ENCODE measurements at places on chromosomes 4 and X. TPM values are rescaled to one million over a fixed set of nuclear protein-coding genes. Genes with fewer than 3 reads are reported as not detected.

DNA sequence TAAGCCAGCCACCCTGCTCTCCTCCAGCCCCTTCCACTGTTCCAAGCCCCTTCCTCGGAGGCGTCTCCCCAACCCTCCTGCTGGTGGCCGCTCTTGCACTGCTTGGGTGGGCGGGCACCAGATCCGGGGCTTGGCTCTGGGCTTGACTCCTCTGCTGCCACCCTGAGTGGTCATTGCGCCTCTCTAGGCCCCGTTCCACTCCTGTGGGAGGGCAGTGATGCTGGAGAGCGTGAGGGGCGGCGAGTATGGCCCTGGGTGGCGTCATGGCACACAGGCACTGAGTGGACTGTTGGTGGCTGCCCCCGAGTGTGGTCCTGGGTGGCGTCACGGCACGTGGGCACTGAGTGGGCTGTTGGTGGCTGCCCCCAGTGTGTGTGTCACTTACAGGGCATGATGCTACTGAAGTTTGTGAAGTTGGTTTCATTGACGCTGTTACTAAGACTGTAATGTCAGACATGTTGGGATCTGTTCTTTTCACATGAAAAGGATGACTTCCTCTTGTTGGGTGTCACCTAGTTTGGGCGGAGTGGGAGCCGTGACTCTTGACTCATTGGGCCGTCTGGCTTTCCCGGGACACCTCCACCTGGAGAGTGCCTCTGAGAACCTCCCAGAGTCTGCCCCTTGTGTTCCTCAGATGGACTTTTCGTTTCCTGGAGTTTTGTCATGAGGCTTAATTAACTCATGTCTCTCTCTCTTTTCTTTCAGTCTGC lies 55.9 kb upstream of the HGFAC start:
- peak; percentile 43 for DNase-seq

- DNase-seq = no peak
These were observed 547.5 kb downstream of the TRAM1L1 start for GRCh38 chr4:116537828-116538227.

DNA sequence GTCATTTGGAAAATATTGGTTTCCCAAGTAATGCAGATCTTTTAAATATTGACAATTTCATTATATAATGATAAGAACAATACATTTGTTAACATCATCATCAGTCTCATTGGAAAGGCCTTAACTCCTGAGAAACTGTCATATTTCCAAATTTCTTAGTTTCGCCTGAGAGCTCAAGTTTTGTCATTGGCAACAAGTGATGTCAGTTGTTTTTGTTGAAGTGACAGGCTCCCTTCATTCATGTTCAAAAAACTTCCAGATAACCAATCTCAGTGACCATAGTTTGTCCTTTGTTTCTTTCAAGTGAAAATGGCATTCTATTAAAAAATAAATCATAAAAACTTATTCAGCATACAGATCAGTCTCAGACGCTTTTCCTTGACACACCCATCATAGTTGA lies 71.8 kb downstream of the HMGB2 start:
- no peak for DNase-seq

DNA sequence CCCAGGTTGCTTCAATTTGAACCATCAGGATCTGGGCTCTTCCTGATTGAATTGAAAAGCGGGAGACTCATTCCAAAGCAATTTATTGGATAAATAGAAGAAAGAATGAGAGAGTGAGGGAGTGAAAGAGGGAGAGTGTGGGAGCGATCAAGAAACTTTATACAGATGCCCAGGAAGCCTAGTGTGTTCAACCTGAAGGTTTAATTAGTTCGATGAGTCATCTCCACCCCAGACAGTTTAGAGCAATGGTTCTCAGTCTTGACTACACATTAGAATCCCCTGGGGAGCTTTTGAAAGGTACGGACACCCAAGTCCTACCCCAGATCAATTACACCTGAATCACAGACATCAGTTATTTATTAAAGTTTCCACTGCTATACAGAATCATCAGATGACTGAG lies 61.5 kb downstream of the GEMIN8 start:
- no peak for DNase-seq

GRCh38 chrX:133574716-133575115 lies 159.4 kb upstream of the GPC4 start:
- peak; percentile 78 for DNase-seq

GRCh38 chr4:165384598-165384997 lies 5.8 kb downstream of the CPE start:
- DNase-seq = peak; percentile 52

DNA sequence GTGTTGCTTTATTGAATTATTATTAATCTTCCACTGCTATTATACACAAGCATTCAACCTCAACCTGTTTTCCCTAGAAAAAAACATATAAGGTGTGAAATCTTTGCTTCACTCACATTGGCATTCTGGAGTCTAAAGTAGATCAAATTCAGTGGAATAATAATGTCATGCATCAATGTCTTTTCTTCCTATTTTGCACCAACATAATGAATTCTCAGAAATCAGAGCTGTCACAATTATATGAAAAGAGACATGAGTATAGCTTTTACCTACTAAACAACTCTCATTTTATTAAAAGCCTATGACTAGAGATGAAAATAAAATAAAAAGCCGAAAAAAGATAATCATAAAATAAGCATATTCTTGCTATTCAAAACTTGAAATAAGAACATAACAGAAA lies 96.3 kb upstream of the QRFPR start:
- DNase-seq = no peak

GRCh38 chr4:75338352-75338880 lies 175.8 kb downstream of the RCHY1 start:
- DNase-seq = no peak

DNA sequence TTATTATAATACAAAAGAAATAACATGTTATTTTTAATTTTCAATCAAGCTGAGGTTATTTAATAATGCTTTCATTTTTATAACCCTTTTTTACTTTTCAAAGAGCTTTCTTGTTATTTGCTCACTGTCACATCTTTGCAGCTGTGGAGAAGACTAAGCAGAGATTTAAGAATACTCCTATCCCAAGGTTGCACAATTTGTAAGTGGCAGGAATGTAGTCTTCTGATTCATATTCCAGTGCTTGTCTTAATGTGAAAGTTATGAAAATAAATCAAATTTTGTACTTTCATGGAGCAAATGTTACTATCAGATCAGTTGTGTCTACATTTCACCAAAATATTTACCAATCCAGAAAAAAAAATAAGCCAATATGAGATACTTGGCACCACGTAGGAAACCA lies 86.6 kb downstream of the DDIT4L start:
- no peak for DNase-seq

DNA sequence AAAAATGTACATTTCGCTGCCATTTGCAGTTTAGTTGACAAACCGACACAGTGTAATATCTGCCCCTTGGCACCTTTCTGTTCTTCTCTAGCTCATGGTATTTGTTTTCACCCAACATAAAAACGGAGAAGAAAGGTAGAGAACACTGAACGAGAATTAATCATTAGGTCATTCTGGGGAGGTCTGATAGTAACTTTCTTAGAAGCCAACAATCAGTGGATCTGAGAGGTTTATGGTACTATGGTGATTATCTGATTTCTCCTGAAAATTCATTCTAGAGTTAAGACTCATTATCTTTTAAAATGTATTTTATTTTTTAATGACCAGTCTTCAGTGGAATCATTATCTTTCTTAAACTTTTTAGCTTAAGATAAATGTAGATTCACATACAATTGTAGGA lies 8.5 kb downstream of the RAPGEF2 start:
- DNase-seq = no peak

DNA sequence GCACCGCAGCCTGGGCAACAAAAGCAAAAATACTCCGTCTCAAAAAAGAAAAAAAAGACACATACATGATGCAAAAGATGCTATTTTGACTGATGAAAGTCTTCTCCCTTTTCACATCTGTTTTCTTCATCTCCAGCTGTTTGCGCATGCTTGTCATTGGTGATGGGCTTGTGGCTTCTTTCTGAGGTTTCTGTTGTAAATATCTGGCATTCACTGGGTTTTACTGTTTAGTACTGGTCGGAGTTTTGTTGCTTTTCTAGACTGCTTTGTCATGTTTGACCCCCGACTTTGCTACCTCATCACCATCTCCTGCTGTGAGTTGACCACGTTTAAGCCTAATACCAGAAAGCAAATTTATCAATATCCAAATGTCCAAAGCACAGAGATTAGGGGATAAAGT lies 34.4 kb downstream of the PTCHD1 start:
- DNase-seq = no peak

- DNase-seq = no peak
These were observed 7.5 kb downstream of the STIM2 start for GRCh38 chr4:26867914-26868684.

DNA sequence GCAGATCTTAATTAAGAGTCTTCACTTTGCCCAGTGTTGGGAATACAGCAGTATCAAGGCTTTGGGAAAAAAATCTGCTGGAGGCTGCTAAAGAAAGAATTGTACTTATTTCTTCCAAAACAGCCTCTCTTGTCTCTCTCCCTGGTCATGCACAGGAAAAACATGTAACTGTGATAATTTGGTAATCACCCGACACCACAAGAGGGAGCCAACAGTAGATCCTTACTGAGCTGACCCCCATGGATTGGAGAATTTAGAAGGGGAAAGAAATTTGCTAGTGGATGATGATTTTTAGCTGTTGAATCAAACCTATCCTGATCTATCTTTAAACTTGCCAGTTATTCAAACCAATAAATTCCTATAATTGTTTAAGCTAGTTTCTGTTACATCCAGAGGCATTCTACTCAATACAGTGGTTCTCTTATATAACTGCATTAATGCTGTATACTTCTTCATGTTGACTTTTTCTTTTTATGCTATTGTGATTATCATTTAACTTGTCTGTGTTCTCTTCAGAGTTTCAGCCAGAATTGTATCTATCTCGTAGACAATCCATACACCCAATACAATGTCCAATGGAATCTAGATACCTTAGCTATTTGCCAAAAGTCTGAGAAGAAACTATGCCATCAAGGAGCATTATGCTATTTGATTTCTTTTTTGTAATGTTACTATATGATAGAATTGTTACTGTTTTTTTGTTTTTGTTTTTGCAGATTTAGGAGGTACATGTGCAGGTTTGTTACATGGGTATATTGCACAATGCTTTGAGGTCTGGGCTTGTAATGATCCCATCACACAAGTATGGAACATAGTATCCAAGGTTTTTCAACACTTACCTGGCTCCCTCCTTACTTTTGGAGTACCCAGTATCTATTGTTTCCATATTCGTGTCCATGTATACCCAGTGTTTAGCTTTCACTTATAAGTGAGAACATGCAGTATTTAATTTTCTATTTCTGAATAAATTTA lies 31.3 kb upstream of the ARHGEF38 start:
- DNase-seq = peak; percentile 60

- DNase-seq = no peak
These were observed 128.7 kb downstream of the AKAP4 start for GRCh38 chrX:50072110-50072509.

GRCh38 chr4:47239649-47240048 lies 208.3 kb downstream of the GABRB1 start:
- no peak for DNase-seq

DNA sequence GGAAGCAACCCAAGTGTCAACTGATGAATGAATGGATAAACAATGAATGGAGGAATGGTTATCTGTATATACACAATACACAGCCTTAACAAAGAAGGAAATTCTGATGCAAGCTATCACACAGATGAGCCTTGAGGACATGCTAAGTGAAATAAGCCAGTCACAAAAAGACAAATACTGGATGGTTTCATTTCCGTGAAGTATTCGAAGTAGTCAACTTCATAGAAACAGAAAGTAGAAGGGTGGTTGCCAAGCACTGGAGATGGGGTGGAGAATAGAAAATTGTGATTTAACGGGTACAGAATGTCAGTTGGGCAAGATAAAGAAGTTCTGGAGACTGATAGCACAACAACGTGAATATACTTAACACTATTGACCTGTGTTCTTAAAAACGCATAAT lies 28.2 kb downstream of the CENPU start:
- DNase-seq = no peak

GRCh38 chr4:144740316-144740715 lies 94.4 kb downstream of the HHIP start:
- DNase-seq = no peak

DNA sequence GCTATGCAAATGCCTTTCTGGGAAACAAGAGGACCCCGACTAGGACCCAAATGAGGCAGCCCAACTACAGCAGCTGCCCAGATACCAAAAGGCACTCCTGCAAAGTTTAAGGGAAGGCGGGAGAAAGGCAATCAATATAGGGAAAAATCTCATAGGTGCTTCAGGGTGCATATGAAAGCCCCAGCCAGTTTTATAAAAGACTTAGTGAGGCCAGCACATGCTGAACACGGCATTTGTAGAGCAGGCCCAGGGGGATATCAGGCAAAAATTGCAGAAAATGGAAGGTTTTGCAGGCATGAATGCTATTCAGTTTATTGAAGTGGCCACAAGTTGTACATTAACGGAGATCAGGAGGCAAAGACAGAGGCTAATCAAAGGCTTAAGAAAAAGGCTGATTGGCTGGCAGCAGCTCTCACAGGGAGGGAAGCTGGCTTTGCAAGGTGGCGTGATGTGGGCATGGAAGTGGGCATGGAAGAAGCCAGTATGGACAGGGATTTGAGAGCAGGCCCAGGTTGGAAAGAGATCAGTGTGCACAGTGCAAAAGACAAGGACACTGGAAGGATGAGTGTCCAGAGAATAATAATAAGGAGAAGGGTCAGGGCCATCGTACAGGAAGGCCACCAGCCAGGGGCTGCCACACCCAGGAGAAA lies 37.7 kb upstream of the UGT2B7 start:
- no peak for DNase-seq

DNA sequence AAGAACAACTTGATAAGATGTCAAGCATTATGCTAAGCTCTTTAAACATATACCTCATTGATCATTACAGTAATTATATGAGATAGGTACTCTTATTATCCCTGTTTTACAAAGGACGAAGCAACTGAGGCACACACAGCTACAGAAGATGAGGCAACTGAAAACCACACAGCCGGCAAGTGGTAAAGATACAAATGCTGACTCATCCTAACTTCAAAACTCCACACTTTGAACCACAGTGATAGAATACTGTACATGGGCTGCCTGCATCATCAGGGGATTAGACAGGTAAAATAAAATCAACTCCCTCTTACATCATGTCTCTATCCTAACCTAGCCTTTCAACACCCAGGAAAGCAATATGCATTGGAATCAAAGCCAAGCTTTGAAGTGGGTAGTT lies 47.8 kb downstream of the LHFPL1 start:
- DNase-seq = no peak

DNA sequence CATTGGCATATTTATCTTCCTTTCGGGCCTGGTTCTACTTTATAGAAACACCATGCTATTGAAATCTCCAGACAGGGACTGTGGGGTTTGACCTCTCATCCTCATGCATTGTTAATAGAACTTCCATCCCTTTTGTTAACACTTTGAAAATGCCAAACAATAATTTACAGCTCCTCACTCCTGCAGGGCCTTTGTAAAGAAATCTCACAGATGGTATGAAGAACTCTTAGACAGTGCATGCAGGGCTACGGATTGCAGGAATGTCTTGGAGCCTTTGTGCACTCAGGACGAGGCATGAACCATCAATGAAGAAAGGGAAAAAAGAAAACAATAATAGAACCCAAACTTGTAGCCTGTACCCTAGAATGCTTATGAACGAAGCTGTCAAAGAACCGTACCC lies 92.8 kb upstream of the TMEM47 start:
- no peak for DNase-seq

The CFAP99 gene
- total RNA-seq = not detected

The SLC26A1 gene
- total RNA-seq = not detected

The LAMTOR3 gene
- total RNA-seq = 23.4 TPM

The MUC7 gene
- 10.8 TPM for total RNA-seq

The GAGE12E gene
- total RNA-seq = not detected

The NWD2 gene
- total RNA-seq = 2.4 TPM

The ATXN3L gene
- 2.2 TPM for total RNA-seq

The SYNPO2 gene
- total RNA-seq = 590 TPM

Data from umbilical cord (tissue), 2 donors.